Ascending aorta (tissue), 2 donors: ENCODE measurements at places on chromosomes 6 and 20. TPM values are rescaled to one million over a fixed set of nuclear protein-coding genes. Genes with fewer than 3 reads are reported as not detected.

COL21A1 gene
- total RNA-seq = 24.5 TPM

DNA sequence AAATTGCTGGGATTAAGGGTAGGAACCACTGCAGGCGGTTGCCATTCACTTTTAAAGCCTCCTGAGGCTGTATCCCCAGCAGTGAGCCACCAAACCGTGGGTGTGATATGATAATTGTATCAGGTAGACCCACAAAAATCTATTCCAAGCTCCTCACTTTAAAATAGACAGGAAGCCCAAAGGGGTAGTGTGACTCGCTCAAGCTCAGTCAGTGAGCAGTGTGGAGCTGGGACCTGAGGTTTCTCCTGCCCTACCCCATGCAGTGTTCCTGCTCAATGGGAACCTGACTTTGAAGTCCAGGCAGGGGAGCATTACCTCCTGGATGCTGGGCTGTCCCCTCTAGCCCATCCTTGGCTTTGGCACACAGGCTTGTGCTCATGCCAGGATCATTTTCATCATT, 14.9 kb upstream of the MAPRE1 start:
- no peak for DNase-seq

PPP1R14C gene
- total RNA-seq = not detected

IPCEF1 gene
- not detected for total RNA-seq
